ENCODE measurements at places on chromosomes 2 and 18. TPM values are rescaled to one million over a fixed set of nuclear protein-coding genes. Genes with fewer than 3 reads are reported as not detected.

GRCh38 chr2:38268001-38268400 is 109.1 kb downstream of the ATL2 start:
- no peak overlapping the region for H3K27ac ChIP-seq
- DNase-seq, result no peak
- H3K36me3 ChIP-seq, result no peaks in the 10 kb centered on the region
- H3K4me3 ChIP-seq, result no peak overlapping the region
- H3K4me1 ChIP-seq, result no peaks in the 10 kb centered on the region
- no peaks in the 10 kb centered on the region for H3K27me3 ChIP-seq

GRCh38 chr2:104332731-104333130 is 521.2 kb upstream of the POU3F3 start:
- no peaks in the 10 kb centered on the region for H3K4me1 ChIP-seq
- no peak for DNase-seq
- H3K4me3 ChIP-seq, result no peak overlapping the region
- H3K27me3 ChIP-seq, result no peaks in the 10 kb centered on the region

DNA sequence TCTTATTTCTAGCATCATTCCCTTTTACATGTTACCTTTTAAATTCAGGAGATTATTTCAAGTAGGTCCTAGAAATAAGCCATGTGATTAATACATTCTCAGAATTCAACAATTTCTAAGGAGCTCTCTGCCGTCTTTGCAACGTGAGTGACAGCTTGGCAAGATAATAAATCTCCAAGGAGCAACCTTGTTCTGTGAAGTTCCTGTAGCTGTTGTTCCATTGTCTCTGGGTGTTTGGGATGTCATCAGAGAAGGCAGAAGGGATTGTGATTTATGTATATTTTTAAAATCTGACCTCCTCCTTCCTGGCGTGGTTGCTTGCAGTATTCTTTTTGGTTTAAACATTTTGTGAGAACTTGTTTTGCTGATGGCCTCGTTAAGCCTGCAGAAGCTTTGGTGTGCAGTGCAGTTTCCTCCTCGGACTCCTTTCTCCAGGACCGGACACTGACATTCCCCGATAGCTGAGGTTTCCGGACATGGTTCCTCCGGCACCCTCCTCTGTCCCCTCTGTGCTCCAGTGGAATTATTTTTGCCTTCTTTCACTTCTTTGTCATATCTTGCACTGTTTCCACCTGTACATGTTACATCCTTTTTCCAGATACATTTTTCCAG is 33.7 kb downstream of the RAMP1 start:
- H3K4me1 ChIP-seq, result peaks cover 29% of the 10 kb centered on the region
- H3K27ac ChIP-seq, result no peak overlapping the region
- no peaks in the 10 kb centered on the region for H3K36me3 ChIP-seq
- DNase-seq, result no peak
- H3K27me3 ChIP-seq, result no peaks in the 10 kb centered on the region

DNA sequence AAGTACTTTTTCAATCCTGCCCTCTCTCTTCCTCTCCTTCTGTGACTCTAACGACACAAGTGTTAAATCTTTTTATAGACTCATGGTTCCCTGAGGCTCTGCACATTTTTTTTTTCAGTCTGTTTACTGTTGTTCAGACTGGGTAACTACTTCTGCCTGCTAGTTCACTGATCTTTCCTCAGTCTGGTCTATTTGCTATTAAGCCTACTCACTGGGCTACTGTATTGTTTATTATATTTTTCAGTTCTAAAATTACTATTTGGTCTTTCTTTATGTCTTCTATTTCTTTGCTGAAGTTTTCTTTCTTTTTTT is 21.3 kb downstream of the PPP3R1 start:
- DNase-seq, result no peak
- no peaks in the 10 kb centered on the region for H3K36me3 ChIP-seq
- H3K4me3 ChIP-seq, result no peak overlapping the region

DNA sequence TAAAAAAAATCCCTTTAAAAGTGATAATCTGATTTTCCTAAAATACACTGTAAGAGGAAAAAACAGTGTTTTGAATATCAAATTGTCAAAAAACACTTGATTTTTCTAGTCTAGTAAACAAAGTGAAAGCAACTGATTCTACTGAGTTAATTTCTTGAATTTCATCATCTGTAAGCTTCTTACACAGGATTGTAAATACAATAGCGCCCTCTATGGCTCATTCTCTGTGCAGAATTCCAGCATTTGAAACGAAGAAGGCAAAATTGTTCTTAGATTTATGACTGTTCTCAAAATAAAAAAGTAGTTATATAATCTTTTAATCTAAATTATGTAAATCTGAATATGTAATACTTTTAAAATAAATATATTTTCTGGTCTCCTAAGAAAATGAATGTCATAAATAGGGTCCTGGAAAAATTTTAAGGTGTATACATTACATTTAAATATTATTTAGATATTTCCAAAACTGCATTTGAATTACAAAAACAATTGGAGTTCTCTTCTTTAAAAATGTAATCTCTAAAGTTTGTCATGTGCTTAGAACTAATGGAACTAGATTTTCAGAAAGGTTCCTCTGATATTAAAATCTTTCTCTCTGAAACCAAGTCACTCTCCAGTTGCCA is 176.9 kb upstream of the MC4R start:
- H3K27ac ChIP-seq, result no peak overlapping the region
- DNase-seq, result peak; percentile 28
- no peaks in the 10 kb centered on the region for H3K36me3 ChIP-seq
- no peak overlapping the region for H3K4me3 ChIP-seq

DNA sequence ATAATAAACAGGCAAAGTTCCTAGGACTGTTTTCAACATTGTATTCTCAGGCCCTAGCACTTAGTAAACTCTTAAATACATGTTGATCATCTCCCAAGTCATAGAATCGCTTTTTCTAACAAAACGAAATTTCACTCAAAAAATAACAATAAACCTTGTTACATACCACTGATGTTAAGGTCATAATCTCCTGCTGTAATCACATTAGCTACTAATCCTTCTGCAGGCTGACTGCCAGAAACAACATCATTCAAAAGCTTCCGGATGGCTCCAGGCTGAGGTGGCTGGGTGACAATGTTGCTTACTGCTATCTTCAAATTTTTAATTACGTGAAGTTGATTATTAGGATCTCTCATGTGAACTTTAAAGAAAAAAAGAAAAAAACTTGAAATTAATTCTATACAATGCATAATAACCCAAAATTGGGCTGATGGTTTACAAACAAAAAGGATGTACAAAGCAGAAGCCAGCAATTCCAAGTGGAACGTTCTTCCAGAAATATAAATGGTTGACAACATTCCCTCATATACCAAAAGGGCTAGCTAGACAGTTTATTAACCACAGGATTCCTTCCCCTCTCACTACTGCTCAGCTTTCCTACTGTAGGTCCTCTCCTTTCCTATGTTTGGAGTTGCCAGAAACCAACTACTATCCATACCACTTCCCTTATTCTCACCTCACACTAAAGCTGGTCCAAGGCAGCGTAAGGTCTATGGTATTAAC is 11.6 kb downstream of the TRAPPC8 start:
- no peaks in the 10 kb centered on the region for H3K36me3 ChIP-seq
- H3K27me3 ChIP-seq, result no peaks in the 10 kb centered on the region
- H3K4me3 ChIP-seq, result no peak overlapping the region
- no peaks in the 10 kb centered on the region for H3K4me1 ChIP-seq
- H3K27ac ChIP-seq, result no peak overlapping the region

DNA sequence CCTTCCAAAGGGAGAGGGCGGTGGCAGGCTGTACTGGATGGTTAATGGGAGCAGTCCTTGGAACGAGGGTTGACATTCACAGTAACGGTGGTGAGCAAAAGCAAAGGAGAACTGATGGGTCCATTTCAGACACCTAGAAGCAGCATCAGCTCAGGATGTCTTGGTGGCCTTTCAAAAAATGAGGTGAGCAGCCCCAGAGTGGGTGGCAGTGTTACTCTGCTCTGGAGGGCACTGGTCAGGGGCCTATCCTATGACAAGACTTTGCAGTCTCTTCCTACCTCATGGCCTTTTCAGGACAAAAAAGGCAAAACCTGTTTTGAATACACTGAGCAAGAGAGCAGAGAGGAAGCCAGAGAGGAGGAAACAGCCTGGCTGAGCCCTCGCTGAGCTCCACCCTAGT is 23.5 kb downstream of the CAPN14 start:
- no peak overlapping the region for H3K4me3 ChIP-seq
- no peaks in the 10 kb centered on the region for H3K27me3 ChIP-seq
- no peaks in the 10 kb centered on the region for H3K4me1 ChIP-seq
- H3K36me3 ChIP-seq, result no peaks in the 10 kb centered on the region

DNA sequence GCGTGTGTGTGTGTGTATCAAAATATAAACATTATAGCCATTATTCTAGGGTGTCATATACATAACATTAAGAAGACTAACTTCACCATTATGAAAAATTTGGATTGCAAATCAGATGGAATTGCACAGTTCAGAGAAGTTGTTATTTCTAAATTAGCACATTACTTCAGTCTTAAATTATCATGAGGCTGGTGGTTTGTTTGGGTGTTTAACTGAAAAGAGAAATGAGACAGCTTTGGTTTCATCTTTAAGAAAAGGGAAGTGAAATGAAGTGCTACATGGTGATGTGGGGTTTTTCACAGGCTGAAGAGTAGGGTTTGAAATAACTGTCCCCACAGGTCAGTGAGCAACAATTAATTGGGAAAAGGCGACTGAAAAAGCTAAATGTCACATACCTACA is 161.2 kb upstream of the XIRP2 start:
- H3K4me3 ChIP-seq, result no peak overlapping the region
- H3K27ac ChIP-seq, result no peak overlapping the region
- DNase-seq, result no peak
- peaks cover 2% of the 10 kb centered on the region for H3K36me3 ChIP-seq
- no peaks in the 10 kb centered on the region for H3K4me1 ChIP-seq

DNA sequence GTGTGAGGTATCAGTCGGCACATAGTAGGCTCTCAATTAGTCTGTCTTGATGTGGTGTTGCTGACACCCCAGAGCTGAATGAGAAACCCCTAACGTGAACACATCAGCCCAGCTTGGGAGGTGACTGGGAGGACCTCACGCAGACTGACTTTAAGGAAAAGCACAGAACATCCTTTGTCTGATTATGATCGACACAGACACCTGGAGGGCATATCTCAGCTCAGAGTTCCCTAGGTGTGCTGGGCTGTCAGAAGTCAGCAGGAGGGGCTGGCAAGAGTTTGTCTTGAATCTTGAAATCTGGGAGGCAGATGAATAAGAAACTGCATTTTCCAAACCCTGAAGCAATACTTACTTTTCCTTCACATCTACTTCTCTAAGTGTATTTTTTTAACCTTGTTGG is 16.8 kb upstream of the MYCN start:
- no peak overlapping the region for H3K4me3 ChIP-seq
- no peak overlapping the region for H3K27ac ChIP-seq
- no peaks in the 10 kb centered on the region for H3K36me3 ChIP-seq
- peaks cover 22% of the 10 kb centered on the region for H3K4me1 ChIP-seq
- no peak for DNase-seq
- H3K27me3 ChIP-seq, result no peaks in the 10 kb centered on the region

DNA sequence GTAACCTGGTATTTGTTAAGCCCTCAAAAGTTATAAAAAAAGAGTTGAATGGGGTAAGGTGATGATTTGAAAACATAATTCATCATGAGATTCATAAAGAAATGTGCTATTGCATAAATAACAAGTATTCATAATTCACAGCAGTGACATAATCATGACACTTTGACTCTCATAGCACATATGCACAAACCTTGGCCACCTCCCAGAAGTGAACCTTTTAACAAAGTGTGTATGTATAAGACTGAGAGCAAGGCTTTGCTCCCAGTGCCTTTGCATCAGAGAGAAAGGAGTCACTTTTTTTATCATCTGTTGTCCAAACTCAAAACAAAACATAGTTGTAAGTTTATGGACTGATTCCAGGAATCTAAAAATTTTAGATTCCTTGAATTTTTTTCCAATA is 15.0 kb upstream of the HTR2B start:
- no peaks in the 10 kb centered on the region for H3K36me3 ChIP-seq
- no peaks in the 10 kb centered on the region for H3K4me1 ChIP-seq
- DNase-seq, result no peak
- H3K4me3 ChIP-seq, result no peak overlapping the region

GRCh38 chr2:105443617-105444598 is 45.1 kb upstream of the FHL2 start:
- no peak for DNase-seq
- H3K36me3 ChIP-seq, result no peaks in the 10 kb centered on the region
- no peak overlapping the region for H3K27ac ChIP-seq
- H3K4me1 ChIP-seq, result peaks cover 4% of the 10 kb centered on the region
- H3K27me3 ChIP-seq, result no peaks in the 10 kb centered on the region

The SERPINB7 gene
- total RNA-seq, result not detected

The FNDC4 gene
- 14.2 TPM for total RNA-seq

The TMEM200C gene
- 26.1 TPM for total RNA-seq

The STPG4 gene
- total RNA-seq, result 0.26 TPM

The CPSF3 gene
- 86.4 TPM for total RNA-seq

The PMS1 gene
- 58.4 TPM for total RNA-seq

The ANKRD30BL gene
- total RNA-seq, result not detected

All from neural crest cell (in vitro differentiated cells).